Activated naive CD4-positive, alpha-beta T cell treated with anti-CD3 and anti-CD28 coated beads, Interleukin-2, amount 50 U/mL, for 16 hours (primary cell): ENCODE measurements at places on chromosomes 3 and 15.

DNA sequence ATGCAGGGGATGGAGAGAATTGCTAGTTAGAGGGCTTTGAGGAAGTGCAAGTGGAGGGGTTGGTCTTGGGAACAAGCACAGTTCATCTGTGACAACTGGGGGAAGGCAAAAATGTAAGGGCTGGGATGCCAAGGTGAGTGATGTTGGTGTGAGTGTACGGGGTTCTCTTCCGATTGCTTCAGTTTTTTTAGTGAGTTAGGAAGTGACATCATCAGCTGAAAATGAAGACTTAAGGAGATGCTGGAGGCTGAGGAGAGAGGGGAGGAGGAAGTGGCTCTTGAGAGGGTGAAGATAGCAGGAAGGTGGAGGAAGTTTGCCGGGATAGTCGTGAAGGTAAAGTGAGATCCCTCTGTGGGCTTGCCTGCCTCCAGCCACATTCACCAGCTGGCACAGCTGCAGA lies 12.7 kb downstream of the TICRR start:
- DNase-seq, result no peak

- DNase-seq, result no peak
Measured at GRCh38 chr15:45550436-45550835, 27.9 kb upstream of the SLC30A4 start.

DNA sequence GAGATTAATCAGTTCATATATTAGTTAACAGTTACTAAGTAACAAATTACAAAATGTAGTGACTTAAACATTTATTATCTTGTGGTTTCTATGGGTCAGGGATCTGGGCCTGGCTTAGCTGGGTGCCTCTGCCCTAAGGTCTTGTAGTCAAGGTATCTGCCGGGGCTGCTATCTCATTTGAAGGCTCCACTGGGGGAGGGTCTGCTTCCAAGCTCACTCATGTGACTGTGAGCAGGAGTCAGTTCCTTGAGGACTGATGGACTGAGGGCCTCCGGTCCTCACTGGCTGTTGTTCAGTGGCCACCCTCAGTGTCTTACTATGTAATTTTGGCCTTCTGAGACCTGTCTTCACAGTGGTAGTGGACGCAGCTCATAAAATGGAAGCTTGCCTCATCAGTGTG lies 135.9 kb upstream of the PLXNA1 start:
- no peak for DNase-seq

GRCh38 chr15:90968434-90968833 lies 13.8 kb downstream of the RCCD1 start:
- no peak for DNase-seq

GRCh38 chr3:122646146-122646988 lies 34.3 kb upstream of the PARP14 start:
- no peak for DNase-seq

DNA sequence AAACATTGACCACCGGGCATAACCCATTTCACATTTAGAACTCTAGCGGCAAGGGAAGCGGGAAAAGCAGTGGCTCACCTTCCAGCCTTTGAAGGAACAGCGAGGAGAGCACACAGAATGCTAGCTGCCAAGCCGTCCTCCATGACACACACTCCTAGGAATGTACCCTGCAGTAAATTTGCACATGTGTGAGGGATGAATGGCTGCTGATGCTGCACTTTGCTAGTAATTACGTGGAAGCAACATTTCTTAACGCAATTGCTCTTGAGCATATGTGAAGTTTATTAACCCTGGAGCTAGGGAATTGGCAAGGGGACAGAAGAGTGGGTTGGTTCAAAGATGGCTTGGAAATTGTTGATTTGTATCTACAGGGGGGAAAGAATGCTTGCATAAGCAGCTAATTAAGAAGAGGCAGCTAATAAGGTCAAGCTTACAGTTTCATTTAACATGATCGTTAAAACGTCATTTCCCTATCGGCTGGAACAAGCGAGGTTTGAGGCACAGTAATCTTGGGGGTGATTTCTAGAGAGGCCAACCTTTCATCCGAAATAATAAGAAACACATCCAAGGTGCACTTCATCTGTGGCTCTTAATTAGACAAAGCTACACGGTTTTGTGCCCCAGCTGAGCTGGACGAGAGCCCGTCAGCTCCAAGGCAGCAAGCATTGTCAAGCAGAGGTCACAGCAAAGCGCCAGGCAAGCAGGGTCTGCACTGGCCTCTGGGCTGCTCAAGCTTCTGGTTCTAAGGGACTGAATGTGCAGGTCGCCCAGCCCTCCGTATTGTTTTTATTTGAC lies 123.4 kb downstream of the CHSY1 start:
- no peak for DNase-seq

GRCh38 chr15:25863111-25863967 lies at the start of gene ATP10A:
Gene ATP10A, minus strand, starts transcription at chr15:25863327. Its CDS starts 231 bp downstream, at chr15:25863096.
- peak; percentile 45 for DNase-seq

GRCh38 chr3:134614955-134615354 lies 35.9 kb downstream of the KY start:
- DNase-seq, result no peak

GRCh38 chr3:159732172-159733111 lies 256.2 kb upstream of the IL12A start:
- DNase-seq, result no peak

DNA sequence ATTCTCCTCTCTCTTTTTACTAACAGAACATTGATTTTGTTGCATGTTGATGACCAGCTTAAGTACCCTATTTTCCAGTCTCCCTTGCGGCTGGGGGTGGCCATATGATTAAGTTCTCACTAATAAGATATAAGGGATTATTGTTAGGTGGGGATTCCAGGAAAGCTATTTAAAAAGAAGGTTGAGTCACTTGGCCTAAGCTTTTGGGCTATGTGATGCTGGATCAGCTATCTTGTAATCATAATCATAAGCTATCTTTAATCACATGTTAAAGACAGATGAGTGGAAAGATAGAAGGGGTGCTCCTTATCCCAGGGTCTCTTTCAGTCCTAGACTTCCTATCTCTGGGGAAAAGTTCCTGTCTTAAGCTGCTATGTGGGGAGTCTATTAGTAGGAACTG lies 59.9 kb downstream of the CGNL1 start:
- no peak for DNase-seq

DNA sequence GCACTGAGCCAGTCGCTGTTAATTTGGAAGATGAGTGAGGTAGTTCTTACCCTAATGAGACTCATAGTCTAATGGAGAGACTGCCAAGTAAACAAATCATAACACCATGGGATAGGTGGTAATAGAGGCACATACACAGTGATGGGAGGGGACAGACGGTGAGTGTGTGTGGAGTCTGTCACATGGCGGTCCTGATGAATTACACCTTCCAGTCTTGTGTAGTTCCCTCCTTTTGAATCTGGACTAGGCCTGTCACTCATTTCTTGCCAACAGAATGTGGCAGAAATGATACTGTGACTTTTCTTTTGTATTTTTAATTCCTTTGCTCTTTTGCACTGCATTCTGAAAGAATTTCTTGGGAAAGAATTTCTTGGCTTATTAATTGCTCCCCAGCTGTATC lies 78.1 kb downstream of the NR1D2 start:
- DNase-seq, result no peak

- no peak for DNase-seq
Measured at GRCh38 chr15:71295603-71296314, 180.5 kb downstream of the THSD4 start.

DNA sequence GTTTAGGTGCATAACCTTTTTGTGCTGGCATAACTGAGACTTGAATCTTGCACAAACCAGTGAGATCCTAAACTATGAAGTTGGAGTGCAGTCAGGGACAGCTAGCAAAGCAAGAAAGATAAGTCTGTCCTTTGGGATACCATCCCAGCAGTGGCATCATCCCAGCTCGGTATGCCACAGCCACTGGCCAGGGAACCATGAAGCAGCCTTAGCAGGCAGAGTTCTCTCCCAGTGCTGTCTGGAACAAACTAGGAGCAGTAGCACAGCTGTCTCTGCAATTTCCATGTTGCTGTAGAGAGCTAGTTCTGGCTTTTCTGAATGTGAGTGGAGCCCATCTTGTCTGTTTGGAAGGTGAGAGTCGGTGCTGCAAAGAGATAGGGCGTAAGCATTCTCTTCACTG lies 130.3 kb downstream of the DTWD1 start:
- DNase-seq, result no peak

DNA sequence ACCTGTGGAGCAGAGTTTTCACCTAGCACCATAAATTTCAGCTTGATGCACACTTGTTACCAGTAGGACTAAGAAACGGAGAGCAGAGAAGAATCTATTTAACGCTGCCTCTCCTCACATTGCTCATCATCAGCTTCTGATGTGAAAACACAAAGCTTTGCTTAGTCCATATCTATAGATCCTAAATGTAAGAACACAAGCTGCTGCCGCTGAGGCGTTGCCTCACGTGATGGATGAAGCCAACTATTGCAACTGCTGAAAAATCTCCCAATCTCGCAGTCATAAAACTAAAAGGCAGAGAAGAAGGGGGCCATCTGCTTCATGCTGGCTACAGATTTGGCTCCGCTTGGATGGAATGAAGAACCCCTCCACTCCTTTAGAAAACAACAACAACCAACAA lies 42.7 kb downstream of the CADPS start:
- no peak for DNase-seq

- DNase-seq, result no peak
Measured at GRCh38 chr3:179961703-179962078, 75.0 kb downstream of the PEX5L start.

- DNase-seq, result no peak
Measured at GRCh38 chr3:66353530-66353929, 132.7 kb downstream of the SLC25A26 start.

- no peak for DNase-seq
Measured at GRCh38 chr15:76517910-76518309, 181.3 kb downstream of the ISL2 start.

GRCh38 chr3:158802409-158803268 lies 785 bp downstream of the MFSD1 start:
- DNase-seq, result no peak
